ENCODE measurements at places on chromosomes 3 and 15. TPM values are rescaled to one million over a fixed set of nuclear protein-coding genes. Genes with fewer than 3 reads are reported as not detected.

The CA12 gene
- total RNA-seq = not detected

The APOD gene
- not detected for total RNA-seq

GRCh38 chr3:14921034-14921616 is 26.3 kb upstream of the NR2C2 start:
- H3K27ac ChIP-seq = no peak overlapping the region
- peak; percentile 84 for DNase-seq
- no peak overlapping the region for H3K4me3 ChIP-seq

The NPAP1 gene
- not detected for total RNA-seq

The SLC12A1 gene
- not detected for total RNA-seq

All from activated CD4-positive, alpha-beta T cell treated with anti-CD3 and anti-CD28 coated beads, Interleukin-2, amount 10 ng/mL, durations not matched to agents 7 days and 5 days (primary cell).